ENCODE measurements at places on chromosomes 13 and 19.

DNA sequence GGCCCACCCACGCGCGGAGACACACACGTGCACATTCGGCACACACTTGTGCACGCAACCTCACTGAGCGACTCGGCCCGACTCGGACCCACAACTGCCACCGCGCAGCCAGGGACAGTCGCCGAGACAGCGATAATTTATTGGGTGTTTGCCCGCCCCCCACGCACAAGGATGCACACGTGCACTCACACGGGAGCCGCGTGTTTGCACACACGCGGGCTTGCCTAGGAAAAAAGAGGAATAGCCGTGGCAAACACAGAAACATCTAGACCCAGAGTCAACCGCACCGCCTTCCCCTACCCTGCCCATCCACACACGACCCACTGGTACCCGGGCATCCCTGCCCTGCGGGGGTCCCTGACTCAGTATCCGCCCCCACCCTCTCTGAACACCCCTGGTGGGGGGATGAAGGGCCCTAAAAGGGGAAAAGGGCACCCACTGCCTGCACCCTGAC, 1.1 kb upstream of the SSBP4 start:
- DNase-seq = no peak

- no peak for DNase-seq
These were observed 31.1 kb downstream of the CAB39L start for GRCh38 chr13:49412749-49413148.

DNA sequence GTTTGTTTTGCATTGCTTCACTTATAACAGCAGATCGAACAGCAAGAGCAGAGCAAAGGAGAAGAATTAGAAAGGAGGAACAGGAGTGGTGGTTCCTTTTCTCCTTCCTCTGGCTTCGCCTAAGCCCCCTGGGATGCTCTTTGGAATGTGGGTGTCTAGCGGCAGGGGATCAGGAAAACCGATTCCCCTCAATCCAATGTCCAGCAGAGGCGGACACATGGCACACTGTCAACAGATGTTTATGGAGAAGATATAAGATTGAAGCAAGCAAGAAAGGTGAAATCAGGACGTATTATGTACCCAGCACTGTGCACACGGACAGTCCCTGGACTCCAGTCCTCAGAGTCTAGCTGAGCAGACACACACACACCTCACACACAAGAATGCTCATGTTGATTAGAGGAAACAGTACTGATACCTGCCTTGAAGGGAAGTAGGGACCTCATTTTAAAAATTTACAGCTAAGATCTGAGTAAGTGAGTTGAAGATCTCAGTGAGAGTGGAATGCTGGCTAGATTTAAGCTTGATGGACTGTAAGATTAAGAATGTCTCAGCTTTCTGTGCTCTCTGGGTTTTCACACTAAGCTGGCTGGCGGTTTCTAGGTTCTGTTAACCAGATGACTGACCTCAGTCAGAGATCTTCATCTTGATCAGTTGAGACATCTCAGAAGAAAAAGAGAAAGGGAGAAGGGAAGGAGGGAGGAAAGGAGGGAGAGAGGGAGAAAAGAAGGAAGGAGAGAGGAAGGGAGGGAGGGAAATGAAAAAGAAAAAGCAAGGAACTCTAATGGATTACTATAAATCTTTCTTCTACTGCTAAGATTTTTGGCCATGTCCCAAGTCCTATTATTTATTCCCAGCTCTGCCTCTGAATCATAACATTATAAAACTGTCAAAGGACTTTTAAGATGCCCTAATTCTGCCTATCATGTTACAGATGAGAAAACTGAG, 44.8 kb downstream of the FLT1 start:
- DNase-seq = no peak

DNA sequence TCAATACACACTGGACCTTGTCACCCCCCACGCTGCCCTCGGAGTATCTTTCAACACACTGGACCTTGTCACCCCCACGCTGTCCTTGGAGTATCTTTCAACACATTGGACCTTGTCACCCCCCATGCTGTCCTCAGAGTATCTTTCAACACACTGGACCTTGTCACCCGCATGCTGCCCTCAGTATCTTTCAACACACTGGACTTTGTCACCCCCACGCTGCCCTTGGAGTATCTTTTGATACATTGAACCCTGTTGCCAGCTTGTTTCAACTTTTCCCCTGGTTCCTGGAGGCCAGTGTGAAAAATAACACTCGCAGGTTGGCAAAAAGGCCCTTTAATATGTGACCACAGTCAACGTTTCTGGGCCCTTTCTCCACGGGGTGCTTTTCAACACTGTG, 247.8 kb downstream of the TEX29 start:
- DNase-seq = no peak

- no peak for DNase-seq
These were observed 13.6 kb downstream of the CCNA1 start for GRCh38 chr13:36445891-36446351.

- DNase-seq = no peak
These were observed 8.1 kb upstream of the ICAM1 start for GRCh38 chr19:10262771-10263170.

- DNase-seq = no peak
These were observed 93.4 kb downstream of the KCTD12 start for GRCh38 chr13:76792731-76793347.

- no peak for DNase-seq
These were observed 63.3 kb downstream of the ZIC5 start for GRCh38 chr13:99908140-99908803.

- no peak for DNase-seq
These were observed 21.7 kb downstream of the SIPA1L3 start for GRCh38 chr19:37928527-37929286.

- no peak for DNase-seq
These were observed 16.7 kb downstream of the YIPF2 start for GRCh38 chr19:10911579-10912363.

DNA sequence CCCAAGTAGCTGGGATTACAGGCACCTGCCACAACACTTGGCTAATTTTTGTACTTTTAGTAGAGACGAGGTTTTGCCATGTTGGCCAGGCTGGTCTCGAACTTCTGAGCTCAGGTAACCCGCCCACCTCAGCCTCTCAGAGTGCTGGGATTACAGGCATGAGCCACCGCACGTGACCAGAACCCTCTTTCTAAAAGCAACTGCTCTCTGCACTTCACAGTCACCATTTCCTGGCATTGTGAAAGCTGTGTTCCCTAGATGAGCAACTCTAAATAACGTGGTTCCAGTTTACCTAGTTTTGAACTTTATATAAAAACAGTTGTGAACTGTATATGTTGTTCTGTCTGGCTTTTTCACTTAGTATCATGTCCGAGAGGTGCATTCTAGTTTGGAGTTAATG, 152.9 kb downstream of the SIPA1L3 start:
- peak; percentile 38 for DNase-seq

GRCh38 chr13:51620165-51620983, 36.1 kb downstream of the WDFY2 start:
- DNase-seq = no peak

GRCh38 chr13:28329395-28330158, 165.4 kb downstream of the FLT1 start:
- no peak for DNase-seq

DNA sequence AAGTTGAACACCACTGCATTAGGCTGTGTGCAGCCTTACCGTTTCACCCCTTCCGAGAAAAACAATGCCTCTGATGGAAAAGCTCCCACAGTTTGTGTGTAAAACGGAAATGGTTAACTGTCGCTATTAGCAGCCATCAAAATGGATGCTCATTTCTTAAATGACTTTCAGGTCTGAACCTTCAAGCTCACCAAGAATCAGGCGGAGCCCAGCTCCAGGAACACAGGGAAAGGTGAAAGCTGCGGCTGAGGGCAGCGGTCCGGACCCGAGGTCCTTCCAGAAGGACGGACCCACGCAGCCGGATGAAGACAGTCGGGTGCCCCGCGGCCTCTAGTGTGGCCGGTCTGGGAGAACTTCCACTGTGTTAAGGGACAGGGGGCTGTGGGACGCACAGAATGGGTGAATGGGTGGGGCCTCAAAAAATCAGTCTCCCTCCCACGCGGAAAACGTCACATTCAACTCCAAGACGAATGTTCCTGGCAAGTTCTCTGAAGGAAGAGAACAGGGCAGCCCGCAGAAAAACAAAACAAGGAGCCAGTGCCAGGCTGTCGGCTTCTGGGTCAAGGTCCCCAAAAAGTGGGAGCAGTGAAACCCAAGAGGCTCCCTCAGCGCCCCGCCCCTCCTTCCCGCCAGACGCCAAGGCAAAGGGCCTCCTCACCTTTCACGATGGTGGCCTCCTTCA, 4.9 kb downstream of the IRS2 start:
- no peak for DNase-seq

DNA sequence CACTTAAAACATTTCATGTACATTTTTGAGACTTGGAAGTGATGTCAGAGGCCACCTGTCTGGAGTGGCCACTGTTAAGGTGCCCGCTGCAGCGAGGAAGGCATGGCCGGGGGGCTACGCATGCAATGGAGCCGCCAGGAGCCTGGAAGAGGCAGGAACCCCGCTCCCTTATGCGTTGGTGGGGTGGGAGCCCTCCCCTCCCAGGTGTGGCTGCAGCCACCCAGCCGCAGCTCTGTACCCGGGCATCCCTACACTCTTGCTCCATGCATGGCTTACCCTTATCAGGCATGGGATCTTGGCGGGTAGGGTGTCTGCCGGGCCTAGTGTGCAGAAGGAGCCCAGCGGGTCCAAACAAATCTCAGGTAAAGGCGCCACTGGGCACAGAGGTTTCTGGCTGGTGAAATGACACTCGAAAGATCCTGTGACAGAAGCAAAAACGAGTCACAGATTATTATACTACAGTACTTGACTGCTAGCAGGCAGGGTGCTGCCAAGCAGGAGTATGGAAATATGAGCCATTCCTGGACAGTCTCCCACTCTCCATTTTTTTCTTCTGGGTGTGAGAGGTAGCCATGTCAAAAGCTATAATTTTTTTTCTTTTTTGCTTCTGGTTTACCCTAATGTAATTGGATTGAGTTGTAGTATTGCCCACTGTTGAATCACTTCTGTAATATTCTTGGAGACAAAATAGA, 1606.3 kb upstream of the MIR17HG start:
- no peak for DNase-seq

DNA sequence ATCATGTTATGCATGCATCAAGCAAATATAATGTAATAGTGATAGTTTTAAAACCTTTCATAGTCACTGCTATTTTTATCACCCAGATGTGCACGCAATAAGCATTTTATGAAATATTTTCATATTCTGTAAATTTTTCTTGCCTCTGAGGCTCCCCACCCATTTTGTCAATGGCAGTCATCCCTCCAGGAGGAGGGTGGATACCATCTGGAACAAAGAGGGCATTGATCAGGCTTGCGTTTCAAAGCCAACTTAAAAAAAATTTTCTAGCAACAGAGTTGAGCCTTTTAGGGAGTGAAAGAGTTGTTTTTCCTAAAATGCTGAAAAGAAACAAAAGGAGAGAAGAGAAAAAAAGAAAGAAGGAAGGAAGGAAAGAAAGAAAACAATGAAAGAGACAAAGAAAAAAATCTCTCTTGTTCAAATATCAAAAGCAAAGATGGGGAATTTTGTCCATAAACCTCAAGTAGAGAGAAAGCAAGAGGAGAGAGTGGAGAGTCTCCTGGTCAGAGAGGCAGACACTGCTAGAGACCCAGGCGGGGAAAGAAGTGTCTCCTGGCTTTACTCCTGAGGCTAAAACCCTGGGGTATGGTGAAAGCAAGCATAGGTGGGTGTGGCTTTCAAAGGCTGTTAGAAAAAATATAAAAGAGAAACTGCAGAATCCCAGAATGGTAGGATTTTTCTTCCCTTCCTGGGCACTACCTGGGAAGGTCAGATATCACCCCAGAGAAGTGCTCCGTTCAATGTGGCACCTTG, 63.6 kb upstream of the KLF12 start:
- DNase-seq = no peak
